ENCODE measurements at places on chromosomes 6 and 20.
A peak's percentile ranks its signal among the peaks of the same experiment; 100 is the strongest.

- no peak for DNase-seq
Observed at GRCh38 chr6:13235339-13235738, 93.0 kb downstream of the TBC1D7 start.

DNA sequence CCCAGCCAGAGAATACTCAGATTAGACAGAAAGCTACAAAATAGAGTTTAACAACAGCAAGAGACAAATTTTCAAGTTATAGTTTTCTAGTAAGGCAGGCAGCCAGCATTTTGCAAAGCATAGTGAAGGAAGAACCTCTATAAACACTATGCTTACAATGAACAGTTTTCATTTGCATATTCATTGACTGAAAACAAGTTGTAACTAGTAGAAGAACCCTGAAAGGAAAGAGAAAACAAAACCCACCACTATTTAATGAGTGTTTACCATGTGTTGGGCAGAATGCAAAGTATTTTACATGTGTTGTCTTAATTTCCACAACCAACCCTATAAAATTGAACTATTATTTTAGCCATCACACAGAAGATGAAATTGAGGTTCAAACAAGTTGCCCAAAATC lies 196.1 kb downstream of the UBE3D start:
- no peak for DNase-seq

- peak; percentile 92 for DNase-seq
Observed at GRCh38 chr6:7073821-7074525, 33.8 kb upstream of the RREB1 start.

- DNase-seq: no peak
Observed at GRCh38 chr20:2385496-2385895, 4.8 kb downstream of the TGM6 start.

GRCh38 chr6:1870932-1871331 lies 261.2 kb downstream of the FOXC1 start:
- no peak for DNase-seq

DNA sequence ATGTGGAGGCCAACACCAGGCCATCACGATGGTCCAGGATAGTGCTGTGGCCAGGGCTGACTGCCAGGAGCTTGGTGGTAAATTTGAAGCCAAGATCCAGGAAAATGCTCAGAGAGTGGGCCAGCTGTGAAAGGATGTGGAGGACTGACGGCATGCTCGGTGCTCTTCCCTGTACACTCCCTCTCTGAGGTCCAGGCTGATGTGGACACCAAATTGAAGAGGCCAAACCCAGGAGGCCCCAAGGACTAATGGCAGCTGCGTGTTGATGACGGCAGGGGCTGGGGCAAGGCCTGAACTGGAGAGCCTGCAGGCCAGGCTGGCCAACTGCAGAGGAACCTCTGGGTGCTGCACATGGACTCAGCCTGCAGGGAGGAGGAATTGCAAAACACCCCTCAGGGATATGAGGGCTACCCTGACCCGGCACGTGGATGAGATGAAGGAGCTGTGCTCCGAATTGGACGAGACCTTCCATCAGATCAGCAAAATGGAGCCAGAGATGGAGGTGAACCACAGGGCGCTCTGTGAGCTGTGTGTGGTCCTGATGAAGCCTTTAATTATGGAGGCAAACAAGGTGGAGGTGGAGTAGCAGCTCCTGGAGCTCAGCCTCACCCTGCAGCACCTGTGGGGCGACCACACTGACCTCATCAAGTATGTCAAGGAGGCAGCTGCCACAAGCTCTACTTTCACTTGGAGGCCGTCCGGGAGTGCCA lies 6.9 kb upstream of the RAET1E start:
- DNase-seq: no peak

GRCh38 chr6:145017516-145017915 lies 717.8 kb downstream of the EPM2A start:
- DNase-seq: peak; percentile 18

GRCh38 chr6:56734335-56734734 lies 91.6 kb upstream of the DST start:
- peak; percentile 66 for DNase-seq

- peak; percentile 28 for DNase-seq
Observed at GRCh38 chr20:2984028-2984501, 59.4 kb upstream of the GNRH2 start.

- no peak for DNase-seq
Observed at GRCh38 chr20:63163596-63164483, 52.1 kb downstream of the YTHDF1 start.

GRCh38 chr6:128363020-128363813 lies 157.2 kb downstream of the PTPRK start:
- no peak for DNase-seq

- DNase-seq: no peak
Observed at GRCh38 chr6:150915880-150916265, 50.4 kb downstream of the MTHFD1L start.

- DNase-seq: peak; percentile 85
Observed at GRCh38 chr20:63896264-63897105, 1.6 kb downstream of the DNAJC5 start.

GRCh38 chr6:1610497-1611321 lies 994 bp downstream of the FOXC1 start:
- no peak for DNase-seq

DNA sequence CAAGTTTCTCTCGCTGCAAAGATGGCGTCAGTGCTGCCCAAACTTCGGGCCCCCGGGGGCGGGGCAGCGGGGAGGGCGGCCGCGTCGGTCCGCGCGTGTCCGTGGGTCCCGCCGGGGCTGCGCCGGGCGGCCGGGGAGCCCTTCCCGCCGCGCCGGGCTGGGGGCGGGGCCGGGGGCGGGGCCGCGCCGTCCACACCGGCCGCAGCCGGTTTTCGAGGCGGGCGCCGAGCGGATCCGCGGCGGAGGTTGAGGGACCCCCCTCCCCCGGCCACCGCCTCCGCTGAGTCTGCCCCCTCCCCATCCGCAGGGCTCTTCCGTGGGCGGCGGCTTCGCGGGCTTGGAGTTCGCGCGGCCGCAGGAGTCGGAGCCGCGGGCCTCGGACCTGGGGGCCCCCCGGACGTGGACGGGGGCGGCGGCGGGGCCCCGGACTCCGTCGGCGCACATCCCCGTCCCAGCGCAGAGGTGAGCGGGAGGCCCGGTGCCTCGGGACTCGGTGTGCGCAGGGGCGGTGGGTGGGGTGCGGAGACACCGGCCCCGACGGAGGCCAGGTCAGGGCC lies 572 bp downstream of the SLC2A4RG start:
- peak; percentile 51 for DNase-seq

- peak; percentile 44 for DNase-seq
Observed at GRCh38 chr6:154251116-154251515, 105.5 kb downstream of the IPCEF1 start.

DNA sequence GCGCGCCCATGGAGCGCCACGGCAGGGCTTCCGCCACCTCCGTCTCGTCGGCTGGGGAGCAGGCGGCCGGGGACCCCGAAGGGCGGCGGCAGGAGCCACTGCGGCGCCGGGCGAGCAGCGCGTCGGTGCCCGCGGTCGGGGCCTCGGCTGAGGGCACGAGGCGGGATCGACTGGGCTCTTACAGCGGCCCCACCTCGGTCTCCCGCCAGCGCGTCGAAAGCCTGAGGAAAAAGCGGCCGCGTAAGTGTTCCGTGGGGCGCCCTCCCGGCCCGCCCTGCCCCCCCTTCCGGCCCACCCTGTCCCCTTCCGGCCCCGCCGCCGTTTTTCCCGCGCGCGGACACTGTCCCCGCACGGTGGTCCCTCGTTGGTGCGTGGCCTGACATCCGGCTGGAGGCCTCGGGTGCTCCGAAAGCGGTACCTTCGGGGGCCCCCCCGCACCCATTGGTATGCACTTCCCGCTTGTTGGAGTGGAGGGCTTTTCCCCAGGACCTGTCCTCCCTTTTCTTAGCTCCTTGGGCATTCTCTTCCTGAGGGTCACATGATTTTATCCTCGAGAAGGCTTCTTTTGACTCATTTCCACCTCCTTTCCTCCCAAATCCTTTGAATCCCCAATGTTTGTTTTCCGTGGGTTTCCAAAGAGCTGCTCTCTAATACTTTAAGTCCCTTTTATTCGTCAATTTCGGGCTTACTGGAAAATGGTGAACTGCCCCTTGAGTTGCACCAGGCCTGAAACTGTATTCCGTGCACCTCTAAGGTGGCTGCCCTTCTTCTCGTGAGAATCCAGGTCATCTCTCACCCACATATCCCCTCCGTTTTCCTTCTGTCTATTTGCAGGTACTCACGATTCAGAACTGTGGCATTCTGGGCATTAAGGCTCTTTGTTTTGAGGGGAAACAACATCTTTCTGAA lies 556 bp downstream of the PANK2 start:
- peak; percentile 63 for DNase-seq

DNA sequence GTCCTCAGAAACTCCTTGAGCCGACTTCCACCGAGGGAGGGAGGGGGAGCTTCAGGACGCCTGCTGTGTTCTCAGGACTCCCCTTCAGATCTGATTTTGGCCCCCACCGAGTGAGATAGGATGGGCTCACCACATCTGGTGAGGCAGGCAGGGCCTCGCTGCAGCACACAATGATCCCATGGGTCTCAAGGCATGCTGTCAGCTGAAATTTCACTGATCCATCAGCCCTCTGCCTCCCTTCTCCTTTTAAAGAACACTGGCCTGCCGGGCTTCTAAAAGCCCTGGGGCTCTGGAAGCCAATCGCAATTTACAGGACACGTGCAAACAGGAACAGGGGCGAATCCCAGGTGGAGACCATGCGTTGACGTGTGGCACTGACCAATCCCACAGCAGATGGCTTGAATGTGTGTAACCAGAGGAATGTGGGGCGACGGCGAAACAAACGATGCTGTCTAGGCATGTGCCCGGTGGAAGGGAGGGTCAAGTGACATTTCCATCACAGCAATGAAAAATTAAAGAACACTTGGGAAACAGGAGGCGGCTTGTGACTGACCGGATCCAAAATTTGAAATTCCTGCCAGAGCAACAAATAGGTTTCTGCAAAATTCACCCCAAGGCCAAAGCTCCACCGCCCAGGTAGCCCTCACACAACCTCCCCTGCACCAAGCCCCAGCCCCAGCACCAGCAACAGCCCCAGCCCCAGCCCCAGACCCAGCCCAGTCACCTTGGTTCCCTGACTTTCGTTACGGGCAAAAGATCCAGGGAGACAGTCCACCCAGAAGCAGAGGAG lies 167.1 kb upstream of the ZNF337 start:
- DNase-seq: no peak

DNA sequence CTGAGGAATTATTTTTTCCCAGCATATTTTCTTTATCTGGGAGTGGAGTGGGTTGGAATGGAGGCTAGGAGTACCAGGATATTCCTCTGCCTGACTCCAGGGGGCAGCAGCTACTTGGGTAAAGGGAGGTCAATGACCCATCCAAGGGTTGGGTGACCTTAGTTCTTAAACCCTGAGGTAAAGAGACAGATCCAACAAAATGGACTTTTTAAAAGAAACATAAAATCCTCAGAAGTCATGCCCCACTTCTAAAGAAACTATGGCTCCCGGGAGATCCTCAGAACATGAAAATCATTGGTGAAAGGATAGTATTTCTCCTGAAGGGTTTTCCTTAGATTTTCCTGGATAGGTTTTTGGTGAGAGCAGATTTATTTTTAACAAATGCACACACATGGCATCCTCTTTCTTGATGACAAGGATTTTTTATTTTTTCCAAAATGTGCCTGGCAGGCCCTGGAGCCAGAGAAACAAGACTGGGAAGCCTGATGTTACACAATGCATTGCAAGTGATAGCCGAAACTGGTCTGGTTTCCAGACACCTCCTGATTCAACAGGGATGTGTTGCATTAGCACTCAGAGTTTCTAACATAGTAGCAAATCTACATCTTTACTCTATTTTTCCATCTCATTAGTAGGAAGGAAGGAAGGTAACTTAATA lies 240.9 kb upstream of the BTBD3 start:
- peak; percentile 59 for DNase-seq

DNA sequence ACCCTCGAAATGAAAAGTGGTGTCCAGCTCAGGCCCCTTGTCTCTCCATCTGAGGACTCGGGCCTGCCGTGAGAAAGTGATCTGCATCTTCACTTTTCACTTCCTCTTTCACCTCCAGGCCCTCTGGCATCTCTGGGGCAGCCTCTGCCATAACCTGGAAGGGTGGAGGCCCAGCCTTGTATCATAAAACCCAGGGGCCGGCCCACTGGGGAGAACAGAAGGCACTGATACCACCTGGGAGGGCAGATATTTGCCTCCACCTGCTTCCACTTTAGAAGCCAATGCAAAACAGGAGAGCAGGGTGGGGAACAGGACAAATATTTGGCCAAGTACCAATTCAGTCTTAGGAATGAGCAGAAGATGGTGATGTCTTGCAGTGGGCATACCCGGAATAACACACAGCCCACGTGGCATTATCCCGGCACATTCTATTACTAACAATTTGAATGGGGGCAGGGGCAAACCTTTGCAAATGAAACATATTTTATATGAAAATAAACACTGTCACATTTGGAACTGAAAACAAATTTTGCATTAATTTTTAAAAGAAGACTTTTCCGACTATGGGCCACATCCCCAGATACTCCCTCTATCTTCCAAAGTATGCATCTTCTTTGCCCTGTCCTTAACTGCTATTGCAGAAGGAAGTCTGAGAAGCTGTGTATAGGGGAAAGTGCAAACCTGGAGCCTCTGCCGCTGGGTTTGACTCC lies 69.2 kb upstream of the TBC1D7 start:
- DNase-seq: no peak

GRCh38 chr6:12379181-12379580 lies 89.0 kb downstream of the EDN1 start:
- DNase-seq: no peak

- peak; percentile 50 for DNase-seq
Observed at GRCh38 chr20:36096435-36096834, 58.1 kb upstream of the EPB41L1 start.

DNA sequence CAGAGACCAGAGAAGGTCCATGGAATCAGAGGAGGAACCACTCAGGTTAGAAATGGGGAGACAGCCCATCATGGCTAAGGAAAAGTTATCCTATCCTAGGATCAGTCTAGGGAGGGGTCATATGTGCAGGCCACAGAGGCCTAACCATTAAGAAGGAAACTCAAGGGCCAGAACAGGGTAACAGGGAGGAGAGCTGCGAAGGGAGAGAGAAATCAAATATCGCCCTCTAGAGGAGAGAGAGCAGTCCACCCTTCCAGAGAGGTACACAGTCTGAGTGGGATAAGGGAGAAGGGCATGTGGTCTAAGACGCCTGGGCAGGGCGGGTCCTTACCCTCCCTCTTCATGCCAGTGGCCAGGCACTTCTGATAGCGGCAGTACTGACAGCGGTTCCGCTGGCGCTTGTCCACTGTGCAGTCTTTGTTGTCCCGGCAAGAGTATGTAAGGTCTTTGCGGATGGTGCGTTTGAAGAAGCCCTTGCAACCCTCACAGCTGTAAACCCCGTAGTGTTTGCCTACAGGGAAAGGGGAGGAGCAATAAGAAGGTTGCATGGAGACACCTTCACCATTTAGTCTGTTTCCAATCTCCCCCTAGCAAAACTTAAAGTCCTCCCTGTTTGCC lies 2.9 kb downstream of the RXRB start:
- DNase-seq: peak; percentile 76
